ENCODE measurements at places on chromosomes 6 and 20. TPM values are rescaled to one million over a fixed set of nuclear protein-coding genes. Genes with fewer than 3 reads are reported as not detected.

The IYD gene
- polyA plus RNA-seq: not detected

The GPR63 gene
- 0.29 TPM for polyA plus RNA-seq

The APCDD1L gene
- polyA plus RNA-seq: 0.14 TPM

The PPARD gene
- 21.2 TPM for polyA plus RNA-seq

The TULP1 gene
- polyA plus RNA-seq: 0.34 TPM

The DEFB123 gene
- polyA plus RNA-seq: not detected

The EEF1A2 gene
- polyA plus RNA-seq: 952 TPM

The GSTA3 gene
- not detected for polyA plus RNA-seq

The DDX43 gene
- polyA plus RNA-seq: 0.16 TPM

The MUCL3 gene
- polyA plus RNA-seq: not detected

The SPEF1 gene
- polyA plus RNA-seq: 0.07 TPM

The NNAT gene
- polyA plus RNA-seq: 1.2 TPM

The TSHZ2 gene
- polyA plus RNA-seq: 2.3 TPM

The CENPW gene
- polyA plus RNA-seq: 0.97 TPM

The GABRR1 gene
- polyA plus RNA-seq: not detected

The MTFR2 gene
- 0.07 TPM for polyA plus RNA-seq

The KHDRBS2 gene
- polyA plus RNA-seq: not detected

The HTR1E gene
- polyA plus RNA-seq: not detected

The ZSWIM3 gene
- polyA plus RNA-seq: 2.1 TPM

The SLC2A10 gene
- polyA plus RNA-seq: 4.6 TPM

The ATP9A gene
- 6.2 TPM for polyA plus RNA-seq

The ACOT8 gene
- 47.9 TPM for polyA plus RNA-seq

The VSX1 gene
- polyA plus RNA-seq: 0.27 TPM

The DOK5 gene
- 12.9 TPM for polyA plus RNA-seq

The SIGLEC1 gene
- polyA plus RNA-seq: 4.2 TPM

The BMP5 gene
- 1.6 TPM for polyA plus RNA-seq

The PERP gene
- polyA plus RNA-seq: 35.9 TPM

The MATN4 gene
- polyA plus RNA-seq: 0.05 TPM

The TFAP2C gene
- 0.14 TPM for polyA plus RNA-seq

The SDC4 gene
- 63.8 TPM for polyA plus RNA-seq

The SPATS1 gene
- not detected for polyA plus RNA-seq

The WFDC5 gene
- polyA plus RNA-seq: not detected

The ACSS1 gene
- polyA plus RNA-seq: 29.3 TPM

The IL17F gene
- not detected for polyA plus RNA-seq

The FAM50B gene
- 18.4 TPM for polyA plus RNA-seq

The GHRH gene
- 19.5 TPM for polyA plus RNA-seq

The SRSF3 gene
- polyA plus RNA-seq: 137 TPM

The SHLD1 gene
- polyA plus RNA-seq: 13.7 TPM

The CDYL gene
- polyA plus RNA-seq: 6.0 TPM

The HLA-DOA gene
- polyA plus RNA-seq: 1.2 TPM

The NKAPL gene
- 5.5 TPM for polyA plus RNA-seq
